Stimulated activated CD8-positive, alpha-beta memory T cell treated with anti-CD3 and anti-CD28 coated beads, Interleukin-15, amount 100 ng/mL, for 48 hours (primary cell): ENCODE measurements at places on chromosomes 16 and 17.

- no peak for DNase-seq
Measured at GRCh38 chr17:79202480-79202879, 127.9 kb downstream of the ENGASE start.

DNA sequence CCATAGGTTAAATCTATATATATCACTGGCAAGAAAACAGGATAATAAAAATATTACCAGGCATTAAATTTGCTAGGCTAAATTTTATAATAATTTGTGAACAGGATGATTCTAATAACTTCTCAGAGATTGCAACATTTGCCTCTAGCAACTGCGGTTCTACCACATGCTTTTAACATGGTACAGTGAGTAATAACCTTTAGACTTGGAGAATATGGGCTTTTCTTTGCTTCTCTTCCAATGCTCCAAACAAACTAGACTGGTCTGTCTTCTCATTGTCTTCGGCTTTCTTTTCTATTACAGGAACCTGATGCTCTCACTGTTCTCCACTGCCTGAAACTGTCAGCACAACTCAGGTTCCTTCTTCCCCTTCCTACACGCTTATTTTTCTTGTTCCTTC lies 80.6 kb downstream of the CA4 start:
- no peak for DNase-seq

GRCh38 chr16:57061084-57061905 lies 31.1 kb upstream of the CPNE2 start:
- no peak for DNase-seq

- no peak for DNase-seq
Measured at GRCh38 chr17:42779304-42779935, 990 bp upstream of the WNK4 start.

DNA sequence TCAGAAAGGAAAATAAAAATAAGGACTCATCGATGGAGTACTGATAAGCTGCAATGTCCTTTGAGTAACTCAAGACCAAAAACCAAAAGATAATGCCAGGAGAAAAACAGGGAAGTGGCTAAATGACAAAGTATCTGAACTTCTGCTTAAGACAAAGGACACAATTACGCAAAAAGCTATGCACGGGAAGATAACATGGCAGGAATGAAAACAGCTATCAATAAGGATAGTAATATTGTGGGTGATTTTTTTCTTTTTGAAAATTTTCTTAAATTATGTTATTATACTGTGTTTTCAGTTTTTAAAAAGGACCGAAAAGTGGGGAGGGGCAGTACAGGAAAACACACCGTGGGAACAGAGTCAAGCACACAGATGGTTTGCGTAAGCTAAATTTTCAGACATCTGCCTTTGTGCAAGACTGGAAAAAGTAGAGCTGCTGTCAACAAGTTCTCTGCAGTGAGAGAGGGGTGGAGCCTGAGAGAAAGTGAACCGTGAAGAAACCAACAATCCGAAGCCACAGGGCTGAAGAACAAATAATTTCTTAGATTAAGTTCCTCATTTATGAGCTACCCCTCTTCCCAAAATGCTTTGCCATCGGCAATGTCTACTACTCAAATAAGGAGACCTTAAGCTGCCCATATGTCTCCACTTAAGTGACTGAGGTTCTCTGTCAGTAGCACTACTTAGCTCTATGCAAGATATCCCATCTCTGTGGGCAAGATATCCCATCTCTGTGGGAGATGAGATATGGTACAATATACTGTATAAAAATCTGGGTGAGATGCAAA lies 99.9 kb upstream of the CORO6 start:
- no peak for DNase-seq

DNA sequence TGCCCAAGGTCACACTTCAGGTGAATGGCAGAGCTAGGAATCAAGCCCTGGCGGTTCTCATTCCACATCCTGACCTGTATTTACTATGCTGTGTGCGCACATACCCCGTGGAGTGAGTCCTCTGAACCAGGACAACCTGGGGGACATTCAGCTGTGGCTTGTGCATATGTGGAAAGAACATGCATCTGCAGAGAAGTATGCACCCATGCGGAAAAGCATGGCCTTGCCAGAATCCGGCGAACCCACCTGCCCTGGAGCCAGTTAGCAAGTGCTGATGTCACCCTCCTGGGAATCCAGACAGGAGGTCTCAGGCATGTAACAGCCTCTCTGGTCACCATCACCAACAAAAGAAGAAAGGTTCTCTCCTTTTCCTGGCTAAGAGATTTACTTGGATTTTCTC lies 1.9 kb downstream of the RASL10B start:
- no peak for DNase-seq

GRCh38 chr16:67917852-67918236 lies 13.8 kb downstream of the CTRL start:
- DNase-seq, result peak; percentile 46

- DNase-seq, result no peak
Measured at GRCh38 chr16:84829168-84829965, 9.6 kb downstream of the CRISPLD2 start.

GRCh38 chr17:33486135-33486885 lies 193.2 kb upstream of the ASIC2 start:
- no peak for DNase-seq

GRCh38 chr16:29839822-29840221 lies 19.6 kb downstream of the MVP start:
- DNase-seq, result no peak

DNA sequence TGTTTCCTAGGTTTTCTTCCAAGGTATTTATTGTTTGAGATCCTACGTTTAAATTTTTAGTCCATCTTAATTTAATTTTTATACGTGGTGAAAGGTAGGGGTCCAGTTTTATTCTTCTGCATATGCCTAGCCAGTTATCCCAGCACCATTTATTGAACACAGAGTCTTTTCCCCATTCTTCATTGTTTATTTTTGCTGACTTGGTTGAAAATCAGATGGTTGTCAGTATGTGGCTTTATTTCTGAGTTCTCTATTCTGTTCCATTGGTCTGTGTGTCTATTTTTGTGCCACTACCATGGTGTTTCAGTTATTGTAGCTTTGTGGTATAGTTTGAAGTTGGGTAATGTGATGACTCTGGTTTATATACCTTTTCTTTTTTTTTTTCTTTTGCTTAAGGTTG lies 753.0 kb upstream of the GOT2 start:
- no peak for DNase-seq

DNA sequence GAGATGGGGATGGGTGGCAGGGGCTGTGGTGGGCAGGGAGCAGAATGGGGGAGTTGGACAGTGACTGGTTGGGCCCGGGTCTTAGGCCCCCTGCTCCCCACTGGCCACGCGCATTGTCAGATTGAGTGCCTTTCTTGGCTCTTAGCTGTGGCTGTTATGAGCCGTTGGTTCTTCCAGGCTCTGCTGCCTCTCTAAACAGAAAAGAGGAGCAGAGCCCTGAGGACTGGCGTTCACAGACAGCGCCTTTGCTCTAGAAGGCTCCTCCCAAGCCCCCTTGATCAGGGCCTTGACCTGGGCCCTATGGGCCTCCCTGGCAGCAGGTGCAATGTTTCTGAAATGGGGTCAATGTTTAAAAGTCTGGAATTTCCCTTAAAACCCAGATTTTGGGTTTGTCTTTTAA lies 14.8 kb upstream of the NUDT16L1 start:
- no peak for DNase-seq

GRCh38 chr17:70535986-70536385 lies 366.7 kb downstream of the KCNJ2 start:
- no peak for DNase-seq

- no peak for DNase-seq
Measured at GRCh38 chr17:7915179-7915610, 894 bp downstream of the RNF227 start.

- no peak for DNase-seq
Measured at GRCh38 chr17:82923366-82924113, 83.7 kb upstream of the ZNF750 start.

DNA sequence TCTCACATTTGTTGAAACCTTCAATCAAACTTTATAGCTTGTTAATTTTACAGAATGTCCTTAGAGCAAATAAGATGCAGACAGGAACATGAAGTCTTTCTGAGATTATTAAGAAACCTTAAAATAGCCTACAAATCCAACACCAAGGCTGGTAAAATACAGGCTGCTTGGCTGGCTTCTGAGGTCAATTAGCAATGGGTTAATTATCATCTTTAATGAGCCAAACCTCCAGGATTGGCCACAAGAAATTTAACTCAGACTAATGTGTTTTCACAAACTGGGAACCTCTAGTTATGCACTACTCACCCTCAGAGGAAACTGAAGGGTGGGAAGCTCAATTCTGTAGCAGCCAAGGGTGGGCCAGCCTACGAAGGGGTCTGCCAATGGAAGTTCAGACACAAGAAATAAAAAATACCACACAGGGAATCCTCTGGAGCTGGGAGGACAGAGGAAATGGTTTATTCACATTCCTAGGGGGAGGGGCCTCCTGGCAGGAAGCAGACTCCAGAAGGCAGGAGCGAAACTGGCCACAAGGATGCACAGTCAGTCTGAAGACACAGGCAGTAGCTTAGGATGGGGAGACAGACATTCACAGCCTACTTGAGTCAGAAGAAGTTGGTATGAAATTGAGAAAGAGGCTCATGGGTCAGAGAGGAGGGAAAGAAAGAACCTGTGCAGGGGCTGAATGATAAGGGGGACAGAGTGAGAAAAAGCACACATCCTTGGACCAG lies 36.1 kb downstream of the HIC1 start:
- DNase-seq, result no peak

DNA sequence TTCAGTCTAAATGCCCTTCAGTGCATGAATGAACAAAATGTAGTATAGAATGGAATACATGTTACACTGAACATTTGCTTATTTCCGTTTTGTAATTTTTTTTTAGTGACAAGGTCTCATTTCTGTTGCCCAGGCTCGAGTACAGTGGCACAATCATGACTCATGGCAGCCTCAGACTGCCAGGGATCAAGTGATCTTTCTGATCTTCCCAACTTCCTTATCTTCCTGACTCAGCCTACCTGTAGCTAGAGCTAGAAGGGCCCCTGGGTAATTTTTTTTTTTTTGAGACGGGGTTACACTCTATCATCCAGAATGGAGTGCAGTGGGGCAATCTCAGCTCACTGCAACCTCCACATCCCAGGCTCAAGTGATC lies 7.3 kb upstream of the SLX4 start:
- DNase-seq, result no peak

- DNase-seq, result no peak
Measured at GRCh38 chr16:1385232-1385631, 29.3 kb downstream of the UNKL start.

DNA sequence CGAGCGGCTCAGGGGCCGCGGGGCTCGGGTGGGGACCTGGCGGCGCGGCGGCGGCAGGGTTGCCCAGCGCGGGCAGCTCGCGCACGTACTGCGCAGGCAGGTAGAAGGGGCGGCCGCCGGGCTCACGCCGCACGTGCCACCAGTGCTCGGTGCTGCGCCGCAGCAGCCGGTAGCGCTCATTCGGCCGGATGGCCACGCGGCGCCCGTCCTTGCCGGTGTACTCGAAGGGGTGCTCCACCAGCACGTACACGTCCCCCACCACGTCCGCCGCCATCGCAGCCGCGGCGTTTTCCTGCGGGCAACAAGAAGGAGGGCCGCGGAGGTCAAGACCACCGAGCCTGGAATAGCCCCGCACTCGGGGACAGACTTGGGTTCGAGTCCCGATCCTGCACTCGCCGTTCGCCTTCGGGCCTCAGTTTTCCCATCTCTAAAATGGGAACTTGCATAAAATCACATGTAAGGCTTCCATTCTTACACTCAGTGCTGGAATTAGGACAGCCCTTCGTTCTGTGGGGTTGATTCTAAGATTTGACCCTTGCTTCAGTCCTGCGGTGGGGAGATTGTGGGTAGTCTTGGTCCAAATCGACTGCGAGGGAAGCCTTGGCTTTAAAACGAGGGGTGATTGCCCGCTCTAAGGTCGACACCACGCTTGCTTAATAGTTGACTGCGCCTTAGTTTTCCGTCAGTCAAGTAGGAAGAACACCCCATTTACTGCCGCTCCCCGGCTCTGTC lies 2.5 kb downstream of the ARHGAP27 start:
- DNase-seq, result no peak

GRCh38 chr16:48317026-48317425 lies 68.2 kb downstream of the SIAH1 start:
- no peak for DNase-seq
